ENCODE measurements at places on chromosomes 16 and 17. TPM values are rescaled to one million over a fixed set of nuclear protein-coding genes. Genes with fewer than 3 reads are reported as not detected.

DNA sequence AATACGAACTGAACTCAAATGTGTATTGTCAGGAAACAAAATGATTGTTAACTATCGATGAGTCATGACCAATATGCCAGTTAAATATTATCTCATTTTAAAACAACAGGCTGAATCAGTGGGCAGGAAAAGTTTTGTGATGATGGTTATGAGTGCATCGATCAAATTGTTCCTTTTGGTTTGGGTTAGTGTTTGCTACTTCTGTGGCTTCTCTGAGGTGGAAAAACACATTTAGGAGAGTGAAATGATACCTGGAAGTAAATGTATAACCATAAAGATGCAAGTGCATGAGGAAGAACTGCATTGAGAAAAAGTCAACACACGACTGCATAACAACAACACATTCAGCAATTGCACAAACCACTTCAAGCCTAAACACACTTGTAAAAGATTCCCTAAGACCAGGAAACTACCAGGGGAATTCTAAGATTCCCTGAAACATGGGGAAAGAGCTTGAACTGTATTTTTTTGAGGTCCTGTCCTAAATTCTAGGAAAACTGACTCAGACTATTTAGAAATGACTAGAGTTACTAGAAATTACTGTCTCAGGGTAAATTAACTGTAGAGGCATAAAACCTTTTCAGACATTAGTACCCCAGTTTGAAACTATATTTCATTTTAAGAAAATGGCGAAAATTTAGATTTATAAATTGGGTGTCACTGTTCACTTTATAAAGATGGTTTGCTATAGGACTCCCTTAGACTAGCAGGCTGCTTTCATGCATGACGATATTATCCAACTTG, 44.8 kb downstream of the CDYL2 start:
- DNase-seq = no peak

DNA sequence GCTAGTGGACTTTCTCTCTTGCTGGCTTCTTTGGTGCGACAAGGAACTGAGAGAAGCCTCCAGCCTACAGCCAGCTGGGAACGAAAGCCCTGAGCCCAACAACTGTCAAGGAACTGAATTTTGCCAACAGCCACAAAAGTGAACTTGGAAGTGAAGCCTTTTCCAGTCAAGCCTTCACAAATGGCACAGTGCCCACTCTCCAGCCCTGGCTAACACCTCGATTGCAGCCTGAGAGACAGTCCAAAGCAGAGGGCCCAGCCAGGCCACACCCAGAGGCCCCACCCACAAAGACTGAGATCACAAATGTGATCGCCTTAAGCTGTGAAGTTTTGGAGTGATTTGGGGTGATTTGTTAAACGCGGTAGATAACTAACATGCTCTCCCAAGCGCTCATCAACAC, 244.6 kb upstream of the SDK2 start:
- DNase-seq = no peak

DNA sequence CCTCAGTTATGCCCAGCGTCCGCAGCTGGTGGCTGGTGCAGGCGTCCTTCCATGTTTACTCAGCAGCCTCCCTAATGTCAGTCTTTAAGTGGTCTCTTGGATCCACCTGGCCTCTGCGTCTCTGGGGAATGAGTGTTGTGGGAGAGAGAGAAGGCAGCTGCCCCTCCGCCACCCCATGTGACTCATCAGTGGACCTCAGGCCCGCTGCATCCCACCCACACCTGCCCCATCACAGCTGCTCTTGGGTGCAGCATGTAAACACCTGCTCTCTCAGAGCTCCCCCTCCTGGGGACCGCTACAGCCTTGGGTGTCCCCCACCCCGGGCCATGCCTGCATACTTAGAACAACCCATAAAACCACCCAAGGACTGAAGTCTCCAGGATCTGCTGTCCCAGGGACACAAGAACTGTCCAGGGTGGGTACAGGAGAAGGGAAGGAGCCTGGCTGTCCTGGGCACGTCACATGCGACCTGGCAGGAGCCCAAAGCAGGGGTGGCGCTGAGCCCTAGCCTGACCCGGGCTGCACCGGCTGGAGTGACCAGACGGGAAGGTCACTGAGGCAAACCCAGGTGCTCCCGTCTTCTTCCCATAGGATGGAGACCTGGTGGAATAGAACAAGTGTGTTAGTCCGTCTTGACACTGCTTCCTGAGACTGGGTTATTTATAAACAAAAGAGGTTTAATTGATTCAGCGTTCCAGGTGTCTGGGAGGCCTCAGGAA, 4.2 kb downstream of the C16orf90 start:
- DNase-seq = no peak

DNA sequence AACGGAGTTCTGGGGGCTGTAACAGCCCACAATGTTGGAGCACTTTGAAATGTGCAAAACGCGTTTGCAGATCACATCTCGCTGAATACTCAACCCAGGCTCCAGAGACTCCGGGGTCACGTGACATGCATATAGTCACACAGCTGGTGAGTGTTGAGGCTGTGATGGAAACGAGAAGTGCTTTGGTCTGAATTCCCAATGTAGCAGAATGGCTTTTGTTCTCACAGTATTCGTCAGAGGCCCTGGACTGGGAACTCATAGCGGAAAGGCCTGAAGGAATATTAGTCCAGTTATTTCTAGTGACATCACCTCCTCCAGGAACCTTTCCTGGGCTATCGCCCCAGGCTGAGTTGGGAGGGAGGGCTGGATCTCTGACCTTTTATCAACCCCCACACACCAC, 95.8 kb upstream of the CRHR1 start:
- no peak for DNase-seq

TMEM204 gene
- total RNA-seq = 37.2 TPM

- no peak for DNase-seq
Measured at GRCh38 chr17:77474292-77474988, 333.7 kb downstream of the SEC14L1 start.

GRCh38 chr17:4740025-4740351, 260 bp upstream of the CXCL16 start:
- DNase-seq = no peak

SLFN14 gene
- total RNA-seq = not detected

All from mesenteric fat pad (tissue), 1 donor.